Astrocyte (in vitro differentiated cells and primary cell): ENCODE measurements at places on chromosomes 12 and 14. TPM values are rescaled to one million over a fixed set of nuclear protein-coding genes. Genes with fewer than 3 reads are reported as not detected.

DNA sequence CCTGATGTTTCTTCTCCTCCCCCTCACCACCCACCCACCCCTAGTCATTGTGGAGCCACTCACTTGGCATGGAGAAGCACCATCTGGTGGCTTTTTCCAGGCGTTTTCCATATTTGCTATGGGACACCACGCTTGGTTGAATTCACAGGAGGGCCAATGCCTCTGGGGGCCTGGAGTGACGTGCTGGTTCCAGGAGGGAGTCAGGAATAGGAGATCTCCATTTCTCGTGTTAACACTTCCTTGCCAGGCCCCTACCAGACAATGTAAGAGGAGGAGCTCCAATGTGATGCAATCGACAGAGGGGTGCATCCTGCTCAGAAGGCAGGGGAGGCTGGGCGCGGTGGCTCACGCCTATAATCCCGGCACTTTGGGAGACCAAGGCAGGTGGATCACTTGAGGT lies 21.6 kb upstream of the TESC start:
- no peaks in the 10 kb centered on the region for H3K4me1 ChIP-seq
- H3K27ac ChIP-seq, result no peak overlapping the region
- H3K4me3 ChIP-seq, result no peak overlapping the region
- H3K27me3 ChIP-seq, result no peaks in the 10 kb centered on the region
- DNase-seq, result no peak
- H3K36me3 ChIP-seq, result no peaks in the 10 kb centered on the region

- peaks cover under 1% of the 10 kb centered on the region for H3K4me1 ChIP-seq
- no peak overlapping the region for H3K27ac ChIP-seq
- no peak for DNase-seq
- no peak overlapping the region for H3K4me3 ChIP-seq
- no peaks in the 10 kb centered on the region for H3K36me3 ChIP-seq
These were observed 167.2 kb downstream of the GCH1 start for GRCh38 chr14:54735424-54735823.

GRCh38 chr14:54343272-54344121 lies 53.3 kb upstream of the CDKN3 start:
- no peaks in the 10 kb centered on the region for H3K27me3 ChIP-seq
- H3K36me3 ChIP-seq, result no peaks in the 10 kb centered on the region

Gene C2CD5
- total RNA-seq, result 14.7 and 15.3 TPM in 2 replicates

GRCh38 chr12:25590011-25590721 lies 37.1 kb upstream of the LMNTD1 start:
- H3K27ac ChIP-seq, result no peak overlapping the region
- no peak overlapping the region for H3K4me3 ChIP-seq
- no peaks in the 10 kb centered on the region for H3K36me3 ChIP-seq
- H3K4me1 ChIP-seq, result no peaks in the 10 kb centered on the region
- no peaks in the 10 kb centered on the region for H3K27me3 ChIP-seq

GRCh38 chr12:121653999-121654398 lies 15.5 kb downstream of the MORN3 start:
- DNase-seq, result no peak
- peaks cover 6% of the 10 kb centered on the region for H3K4me1 ChIP-seq
- H3K4me3 ChIP-seq, result no peak overlapping the region
- no peaks in the 10 kb centered on the region for H3K27me3 ChIP-seq
- H3K27ac ChIP-seq, result no peak overlapping the region

DNA sequence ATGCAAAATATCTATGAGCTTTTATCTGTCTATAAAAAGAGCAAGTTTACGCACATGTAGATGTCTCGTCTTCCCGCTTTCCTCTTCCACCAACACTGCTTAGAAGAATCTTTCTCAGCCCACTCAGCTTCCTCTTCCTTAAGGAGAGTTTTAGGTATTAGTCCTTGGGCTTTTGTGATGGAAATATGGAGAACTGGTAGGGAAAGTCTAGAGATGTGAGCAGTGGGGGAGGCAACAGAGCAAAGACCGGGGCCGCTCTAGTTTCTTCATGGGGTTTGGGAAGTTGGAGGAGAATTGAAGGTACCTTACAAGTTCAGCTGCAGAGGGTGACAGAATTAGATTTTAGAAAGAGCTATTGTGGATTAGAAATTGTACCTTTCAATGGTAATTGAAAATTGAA lies 56.3 kb upstream of the CPNE8 start:
- H3K4me3 ChIP-seq, result no peak overlapping the region
- H3K27ac ChIP-seq, result no peak overlapping the region
- H3K36me3 ChIP-seq, result no peaks in the 10 kb centered on the region
- no peak for DNase-seq
- no peaks in the 10 kb centered on the region for H3K27me3 ChIP-seq
- H3K4me1 ChIP-seq, result peaks cover under 1% of the 10 kb centered on the region

Gene ADAM20
- 0.95 and 1.3 TPM in 2 replicates for total RNA-seq

DNA sequence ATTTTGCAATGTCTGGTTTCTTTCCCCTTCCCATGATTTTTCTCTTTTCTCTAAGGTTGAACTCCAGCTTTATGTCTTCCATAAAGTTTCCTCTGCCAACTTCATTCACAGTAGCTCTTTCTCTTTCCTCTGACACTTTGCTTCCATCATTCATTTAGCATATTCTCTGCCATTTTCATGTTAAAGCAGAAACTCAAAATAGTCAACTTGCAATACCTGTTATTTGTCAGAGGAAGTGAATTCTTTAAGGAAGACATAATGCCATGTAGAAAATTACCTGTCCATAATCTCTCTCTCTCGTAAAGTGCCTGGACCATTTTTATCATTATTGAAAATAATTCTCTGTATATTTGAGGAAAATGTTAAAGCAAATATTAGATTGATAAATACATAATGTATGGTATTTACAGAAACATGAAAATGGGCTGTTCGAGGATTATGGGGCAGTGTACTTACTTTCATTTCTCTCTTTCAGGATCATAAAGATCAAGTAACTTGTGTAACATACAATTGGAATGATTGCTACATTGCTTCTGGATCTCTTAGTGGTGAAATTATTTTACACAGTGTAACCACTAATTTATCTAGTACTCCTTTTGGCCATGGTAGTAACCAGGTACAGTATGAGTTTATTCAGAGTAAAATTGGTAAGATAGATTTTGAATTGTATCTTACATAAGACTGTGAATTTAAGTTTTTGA lies 12.6 kb downstream of the NEDD1 start:
- no peaks in the 10 kb centered on the region for H3K4me1 ChIP-seq
- no peaks in the 10 kb centered on the region for H3K36me3 ChIP-seq
- H3K27ac ChIP-seq, result no peak overlapping the region
- H3K4me3 ChIP-seq, result no peak overlapping the region

Gene IGF1
- total RNA-seq, result 1.9 and 2.3 TPM in 2 replicates

Gene RPGRIP1
- total RNA-seq, result not detected in 2 replicates

DNA sequence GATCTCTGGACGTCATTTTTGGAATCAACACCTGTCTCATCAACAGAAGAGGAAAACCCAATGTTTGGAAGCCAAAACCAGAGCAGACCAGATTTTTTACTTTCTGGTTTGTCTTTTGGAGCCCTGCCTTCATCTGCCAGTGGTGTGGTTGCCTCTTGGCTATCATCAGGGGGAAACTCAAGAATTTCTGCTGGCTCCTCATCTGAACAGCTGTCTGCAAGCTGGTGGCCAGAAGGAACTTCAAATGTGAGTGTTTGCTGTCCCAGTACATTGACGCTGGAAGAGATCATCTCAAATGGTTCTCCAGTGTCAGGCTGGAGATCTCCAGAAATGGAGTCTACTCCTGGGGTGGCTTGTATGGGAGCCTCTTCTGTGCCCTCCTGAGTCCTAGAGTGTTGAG lies 13.8 kb downstream of the PLD4 start:
- H3K36me3 ChIP-seq, result no peaks in the 10 kb centered on the region
- peaks cover 11% of the 10 kb centered on the region for H3K27me3 ChIP-seq
- H3K4me3 ChIP-seq, result no peak overlapping the region
- no peak for DNase-seq
- no peaks in the 10 kb centered on the region for H3K4me1 ChIP-seq

Gene A2ML1
- not detected in 2 replicates for total RNA-seq

- H3K4me3 ChIP-seq, result no peak overlapping the region
- H3K4me1 ChIP-seq, result peaks cover 16% of the 10 kb centered on the region
- no peaks in the 10 kb centered on the region for H3K27me3 ChIP-seq
- H3K27ac ChIP-seq, result no peak overlapping the region
- H3K36me3 ChIP-seq, result no peaks in the 10 kb centered on the region
These were observed 67.6 kb upstream of the KTN1 start for GRCh38 chr14:55512421-55512820.

Gene ZDHHC22
- total RNA-seq, result 0.50 and 0.52 TPM in 2 replicates

- no peaks in the 10 kb centered on the region for H3K36me3 ChIP-seq
- no peaks in the 10 kb centered on the region for H3K27me3 ChIP-seq
- no peak overlapping the region for H3K27ac ChIP-seq
- no peak for DNase-seq
These were observed 193.0 kb downstream of the MON2 start for GRCh38 chr12:62659453-62660295.

Gene AQP2
- not detected in 2 replicates for total RNA-seq

DNA sequence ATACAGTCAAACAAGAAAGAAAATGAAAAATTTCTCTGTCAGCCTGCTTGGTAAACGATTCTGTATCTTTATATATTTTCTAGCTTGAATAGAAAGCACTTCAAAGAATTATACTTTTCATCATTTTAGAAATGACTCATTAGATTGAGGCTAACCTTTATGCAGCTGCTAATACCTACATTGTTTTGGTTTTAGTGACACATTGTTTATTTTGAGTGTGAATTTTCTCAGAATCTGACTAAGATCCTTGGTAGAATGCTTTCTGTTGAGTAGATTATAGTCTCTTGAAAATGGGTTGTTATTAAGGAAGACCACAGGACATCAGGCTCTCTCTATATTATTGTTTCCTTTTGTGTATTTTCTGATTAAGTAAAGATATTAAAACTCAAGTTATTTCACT lies at the start of gene PMCH:
TSS of gene PMCH (minus strand) at position 45 of the 400 bp plus-strand sequence. CDS start 63 bp downstream, outside the sequence.
- H3K27ac ChIP-seq, result no peak within 1 kb of the TSS
- H3K27me3 ChIP-seq, result no peaks in the 10 kb centered on the region
- peak; percentile 66 for DNase-seq
- no peaks in the 10 kb centered on the region for H3K36me3 ChIP-seq
- H3K4me3 ChIP-seq, result no peak within 1 kb of the TSS
- H3K4me1 ChIP-seq, result no peaks in the 10 kb centered on the region

Gene CRIP2
- 56.0 and 71.8 TPM in 2 replicates for total RNA-seq

DNA sequence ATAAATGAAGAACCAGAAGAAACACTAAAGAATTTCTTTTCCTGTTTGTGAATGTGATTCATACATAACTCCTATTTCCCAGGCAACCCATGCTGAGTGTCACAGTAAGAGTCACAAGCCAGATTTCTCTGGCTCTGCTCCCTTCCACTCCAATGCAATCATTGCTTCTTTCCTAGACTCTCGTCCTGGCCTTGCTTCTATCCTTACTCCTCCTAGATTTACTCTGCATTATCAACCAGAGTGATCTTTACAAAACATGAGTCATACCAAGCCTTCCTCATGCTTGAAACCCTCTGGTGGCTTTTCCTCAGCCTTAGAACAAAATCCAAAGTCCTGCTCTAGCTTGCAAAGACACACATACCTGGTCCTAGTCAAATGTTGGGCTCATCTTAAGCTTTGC lies 13.3 kb downstream of the IL22 start:
- peak overlapping the region; percentile 62 for H3K27ac ChIP-seq
- peaks cover 32% of the 10 kb centered on the region for H3K4me1 ChIP-seq
- peak; percentile 86 for DNase-seq

DNA sequence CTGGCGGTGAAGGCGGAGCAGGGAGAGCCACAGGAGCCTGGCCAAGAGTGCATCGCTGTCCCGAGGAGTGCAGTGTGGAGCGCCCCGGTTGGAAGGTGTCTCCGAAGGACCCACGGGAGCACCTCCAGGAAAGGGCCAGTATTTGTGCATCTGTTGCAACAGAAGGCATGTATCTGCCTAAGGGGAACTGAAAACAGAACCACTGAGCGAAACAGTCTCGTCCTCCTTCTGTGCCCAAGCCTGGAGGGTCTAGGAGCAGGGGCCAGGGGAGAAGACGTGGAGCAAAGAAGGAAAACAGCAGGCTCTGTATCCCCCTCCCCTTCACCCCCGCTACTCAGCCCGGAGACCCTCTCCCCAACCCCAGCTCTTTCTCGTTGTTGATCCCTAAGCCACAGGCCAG lies 5.3 kb upstream of the LRRC10 start:
- no peaks in the 10 kb centered on the region for H3K4me1 ChIP-seq
- no peaks in the 10 kb centered on the region for H3K27me3 ChIP-seq
- no peak overlapping the region for H3K4me3 ChIP-seq
- H3K27ac ChIP-seq, result no peak overlapping the region
- H3K36me3 ChIP-seq, result no peaks in the 10 kb centered on the region

DNA sequence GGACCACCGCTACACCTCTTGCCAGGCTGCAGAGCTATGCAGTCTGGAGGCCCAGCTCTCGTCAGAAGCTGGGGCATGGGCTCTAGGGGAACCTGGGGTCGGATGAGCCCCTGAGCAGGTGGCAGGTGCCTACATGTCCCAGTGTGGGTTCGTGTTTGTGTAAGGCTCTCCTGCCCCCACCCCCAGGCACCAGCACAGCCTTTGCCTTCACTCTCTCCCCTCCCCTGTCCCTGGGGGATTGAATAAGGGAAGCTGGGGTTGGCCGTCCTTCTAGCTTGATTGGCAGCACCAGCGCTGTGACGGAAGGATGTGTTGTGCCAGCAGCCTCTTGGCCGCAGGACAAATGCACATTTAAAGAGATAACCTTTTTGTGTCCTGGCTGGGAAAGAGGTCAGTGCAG lies 34.8 kb upstream of the TSPAN9 start:
- no peak for DNase-seq
- no peaks in the 10 kb centered on the region for H3K36me3 ChIP-seq
- no peaks in the 10 kb centered on the region for H3K27me3 ChIP-seq
- H3K4me3 ChIP-seq, result no peak overlapping the region

DNA sequence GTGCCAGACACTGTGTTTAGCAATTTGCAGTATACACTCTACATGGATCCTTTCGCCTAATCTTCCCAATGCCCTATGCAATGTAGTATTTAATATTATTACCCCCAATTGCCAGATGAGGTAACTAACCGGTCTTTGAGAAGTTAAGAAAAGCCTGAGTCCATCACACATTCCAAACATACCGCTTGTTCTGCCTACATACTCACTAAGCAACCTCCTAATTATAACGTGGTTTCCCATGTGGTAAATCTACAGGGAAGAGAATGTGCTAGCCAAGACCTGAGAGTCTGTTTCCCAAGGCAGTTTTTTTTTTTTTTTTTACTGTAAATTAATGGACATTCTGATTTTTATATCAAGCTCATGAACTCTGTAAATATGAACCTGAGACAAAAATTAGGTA lies 37.2 kb downstream of the ATP2B1 start:
- DNase-seq, result peak; percentile 90
- no peaks in the 10 kb centered on the region for H3K27me3 ChIP-seq
- H3K4me3 ChIP-seq, result no peak overlapping the region
- H3K27ac ChIP-seq, result no peak overlapping the region
- H3K4me1 ChIP-seq, result no peaks in the 10 kb centered on the region

- no peaks in the 10 kb centered on the region for H3K4me1 ChIP-seq
- H3K36me3 ChIP-seq, result no peaks in the 10 kb centered on the region
- H3K27ac ChIP-seq, result no peak overlapping the region
These were observed 232.5 kb upstream of the NOS1 start for GRCh38 chr12:117593815-117594400.

GRCh38 chr14:85528080-85528896 lies 1.7 kb upstream of the FLRT2 start:
- peaks cover 4% of the 10 kb centered on the region for H3K27me3 ChIP-seq
- DNase-seq, result peak; percentile 85
- peak overlapping the region; percentile 74 for H3K27ac ChIP-seq
- peak overlapping the region; percentile 66 for H3K4me3 ChIP-seq
- no peaks in the 10 kb centered on the region for H3K36me3 ChIP-seq

GRCh38 chr12:110791589-110791988 lies 48.9 kb upstream of the PPP1CC start:
- H3K4me3 ChIP-seq, result no peak overlapping the region
- DNase-seq, result no peak
- H3K27ac ChIP-seq, result no peak overlapping the region
- no peaks in the 10 kb centered on the region for H3K4me1 ChIP-seq
- H3K27me3 ChIP-seq, result no peaks in the 10 kb centered on the region

GRCh38 chr12:34526946-34527345 lies 504.6 kb downstream of the ALG10 start:
- DNase-seq, result no peak
- H3K36me3 ChIP-seq, result no peaks in the 10 kb centered on the region
- no peak overlapping the region for H3K4me3 ChIP-seq
- no peak overlapping the region for H3K27ac ChIP-seq
- H3K27me3 ChIP-seq, result no peaks in the 10 kb centered on the region
